Posterior cingulate gyrus (tissue), 11 donors: ENCODE measurements at places on chromosomes 3 and 15.

DNA sequence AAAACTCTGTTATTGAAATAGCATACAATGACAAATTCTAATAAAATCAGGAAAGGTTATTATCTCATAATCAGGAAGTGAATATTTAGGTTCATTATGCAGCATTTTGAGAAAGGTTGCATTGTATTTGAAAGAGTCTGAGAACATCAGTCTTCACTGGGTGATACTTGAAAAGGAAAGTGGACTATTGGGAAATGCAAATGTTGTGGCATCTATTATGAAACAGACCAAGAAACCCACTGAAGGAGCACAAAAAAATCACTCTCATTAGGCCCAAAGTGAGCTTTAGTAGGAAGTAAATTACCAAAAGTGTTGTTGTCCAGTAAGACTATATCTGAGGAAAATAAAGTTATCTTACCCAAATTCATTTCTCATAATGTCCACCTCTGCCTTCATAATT is 90.8 kb downstream of the ZPLD1 start:
- DNase-seq = no peak

GRCh38 chr15:51315726-51316125 is 22.7 kb downstream of the CYP19A1 start:
- no peak for DNase-seq

DNA sequence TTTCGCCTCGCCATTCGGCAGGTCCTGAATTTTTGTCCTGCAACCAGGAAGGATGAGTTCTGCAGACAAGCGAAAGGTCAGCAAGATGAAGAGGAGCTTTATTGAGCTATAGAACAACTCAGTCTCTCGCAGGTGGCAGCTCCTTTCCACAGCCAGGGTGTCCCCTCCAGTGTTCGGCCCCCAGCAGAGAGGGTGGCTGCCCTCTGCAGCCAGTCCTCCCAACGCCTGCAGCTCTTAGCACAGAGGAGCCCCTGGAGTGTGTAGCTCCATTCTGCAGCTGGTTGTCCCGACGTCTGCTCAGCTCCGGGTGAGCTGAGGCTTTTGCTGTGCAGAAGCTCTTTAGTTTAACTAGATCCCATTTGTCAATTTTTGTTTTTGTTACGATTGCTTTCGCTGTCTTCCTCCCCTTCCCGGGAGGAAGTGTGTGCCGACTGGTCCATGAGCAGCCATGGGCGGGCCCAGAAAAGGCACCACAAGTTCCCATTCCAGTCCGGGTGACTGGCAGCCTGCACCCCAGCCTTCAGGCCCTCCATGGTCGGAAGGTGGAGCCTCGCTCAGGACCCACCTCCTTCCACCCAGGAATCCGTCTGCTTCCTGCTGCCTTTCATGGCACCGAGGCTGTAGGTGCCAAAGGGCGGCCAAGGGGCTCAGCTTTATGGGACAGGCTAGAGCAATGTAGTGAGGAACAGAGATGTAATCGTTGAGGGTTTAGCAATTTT is 497.8 kb upstream of the CNTN4 start:
- peak; percentile 60 for DNase-seq

DNA sequence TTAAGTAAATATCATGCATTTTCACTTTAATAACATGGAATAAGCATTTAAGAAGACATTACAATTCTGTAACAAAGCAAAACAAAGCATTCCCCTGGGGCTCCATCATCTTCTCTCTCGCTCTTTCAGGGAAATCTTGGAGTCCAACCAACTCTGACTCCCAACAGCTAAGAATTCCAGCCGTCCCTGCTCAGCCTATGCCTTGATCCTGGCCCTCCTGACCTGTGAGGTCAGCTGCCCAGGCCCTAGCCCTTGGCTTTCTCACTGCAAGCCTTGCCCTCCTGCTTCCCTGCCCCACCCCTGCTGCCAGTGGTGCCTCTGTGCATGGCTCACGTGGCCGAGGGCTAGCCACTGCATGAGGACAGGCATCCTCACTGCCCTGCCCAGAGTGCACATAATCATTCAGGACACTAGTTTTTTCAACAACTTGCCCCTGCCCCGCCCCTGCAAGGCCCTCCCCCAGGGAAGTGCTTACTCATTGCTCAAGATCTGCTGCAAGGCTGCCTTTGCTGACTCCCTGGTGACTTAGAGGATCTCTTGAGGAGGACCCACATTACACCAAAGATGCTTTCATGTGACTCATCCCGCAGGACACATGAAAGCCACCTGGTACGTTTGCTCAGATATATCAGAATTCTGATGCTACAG is 37.6 kb downstream of the MTMR10 start:
- no peak for DNase-seq

DNA sequence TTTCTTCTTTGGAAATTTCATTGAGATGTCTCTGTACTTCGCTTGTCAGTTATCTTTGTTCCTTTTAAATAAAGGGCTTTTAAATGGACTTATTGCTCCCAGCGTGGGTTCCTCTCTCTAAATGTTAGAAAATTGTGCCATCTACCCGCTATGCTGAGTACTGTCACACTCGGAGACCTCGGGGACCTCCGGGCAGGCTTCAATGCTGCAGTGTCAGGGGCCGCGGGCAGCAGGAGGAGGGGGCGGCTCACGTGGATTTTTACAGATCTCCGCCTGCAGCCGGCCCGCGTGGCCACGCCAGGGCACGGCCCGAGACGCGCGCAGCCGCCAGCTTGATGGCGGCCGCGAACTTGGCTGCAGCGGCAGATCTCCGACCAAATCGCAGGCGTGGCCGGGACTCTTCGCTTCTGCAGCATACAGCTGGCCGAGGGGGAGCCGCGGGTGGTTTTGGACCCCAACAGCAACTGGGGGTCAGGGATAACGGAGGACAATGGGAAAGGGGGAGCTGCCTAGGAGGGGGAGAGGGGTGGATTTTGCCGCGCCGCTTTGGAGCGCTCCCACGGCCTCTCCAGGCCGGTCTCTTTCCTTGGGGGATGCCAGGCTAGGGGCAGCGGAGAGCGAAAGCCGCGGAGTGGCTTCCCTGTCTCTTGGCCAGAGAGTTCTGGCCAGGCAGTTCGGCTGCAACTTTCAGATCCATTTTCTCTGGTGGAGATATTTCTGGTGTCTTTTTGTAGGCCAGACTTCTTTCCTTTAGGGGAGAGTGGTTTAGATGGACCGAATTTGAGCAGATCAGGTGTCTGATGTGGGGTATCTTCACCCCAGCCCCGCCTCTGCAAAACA is 15.3 kb downstream of the NR2F2 start:
- peak; percentile 88 for DNase-seq

DNA sequence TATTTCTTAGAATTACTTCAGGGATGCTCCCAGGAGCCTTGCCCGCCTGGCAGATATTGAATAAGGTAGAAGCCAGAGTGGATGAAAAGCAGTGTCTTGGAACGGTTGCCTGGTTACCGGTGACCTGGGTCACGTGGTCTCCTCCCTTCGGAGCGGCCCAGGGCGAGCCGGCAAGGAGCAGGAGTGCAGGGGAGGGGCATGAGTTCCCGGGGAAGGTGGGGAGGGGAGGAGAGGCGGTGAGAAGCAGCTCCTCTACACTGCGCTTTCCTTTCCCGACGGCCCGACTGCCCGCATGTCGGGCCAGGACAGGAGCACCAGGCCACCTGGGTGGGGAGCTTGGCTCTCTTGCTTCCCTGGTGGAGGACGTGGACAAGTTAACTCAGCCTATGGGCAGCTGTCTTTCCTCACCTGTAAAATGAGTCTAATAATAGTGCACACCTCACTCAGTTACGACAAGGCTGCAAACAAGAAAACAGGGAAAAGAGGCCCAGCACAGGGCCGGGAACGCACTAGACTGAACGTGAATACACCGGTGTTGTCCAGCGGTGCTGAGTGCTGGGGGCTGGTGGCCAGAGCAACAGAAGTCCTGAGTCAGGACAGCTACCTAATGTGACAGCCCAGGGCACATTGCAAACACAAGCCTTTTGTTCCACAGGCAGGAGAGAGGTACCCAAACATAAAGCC is 198.3 kb downstream of the ADAMTS9 start:
- DNase-seq = peak; percentile 79

- DNase-seq = no peak
Observed at GRCh38 chr3:125316949-125317348, 58.2 kb downstream of the ZNF148 start.

DNA sequence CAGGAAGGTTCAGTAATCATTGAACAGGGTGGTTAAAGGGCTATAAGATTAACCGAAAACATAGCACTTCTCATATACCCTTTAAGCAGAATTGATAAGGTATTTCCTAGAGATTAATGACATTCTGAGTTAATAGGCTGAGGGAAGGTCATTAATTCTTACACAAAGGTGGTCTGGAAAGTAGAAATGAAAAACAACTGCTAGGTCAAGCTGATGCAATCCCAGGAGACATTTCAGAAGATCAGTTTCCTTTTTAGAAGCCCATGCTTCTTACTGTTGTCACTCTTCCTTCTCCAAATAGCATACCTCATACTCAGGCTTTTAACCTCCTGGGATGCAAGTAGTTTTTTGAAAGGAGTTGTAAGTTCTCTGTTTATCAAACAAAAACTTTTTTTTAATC is 8.8 kb downstream of the FILIP1L start:
- DNase-seq = no peak

GRCh38 chr3:187315872-187316271 is 24.3 kb upstream of the MASP1 start:
- no peak for DNase-seq

DNA sequence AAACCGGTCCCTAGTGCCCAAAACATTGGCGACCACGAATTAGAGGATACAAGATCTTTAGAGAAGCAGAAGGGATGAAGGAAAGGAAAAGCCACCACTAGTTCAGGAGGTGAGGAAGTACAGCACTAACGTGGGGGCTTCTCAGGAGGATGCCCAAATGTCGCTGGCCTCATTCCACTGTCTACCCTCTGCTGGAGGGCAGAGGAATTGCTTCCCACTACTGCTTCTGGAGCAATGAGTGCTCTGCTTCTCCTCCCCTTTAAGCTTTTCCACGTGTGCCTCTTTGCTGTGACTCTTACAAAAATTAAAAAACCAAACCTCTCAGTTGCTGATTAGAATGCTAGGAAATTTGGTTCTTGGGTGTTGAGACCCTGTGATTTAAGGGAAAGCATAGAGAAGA is 281.3 kb downstream of the CLSTN2 start:
- no peak for DNase-seq

DNA sequence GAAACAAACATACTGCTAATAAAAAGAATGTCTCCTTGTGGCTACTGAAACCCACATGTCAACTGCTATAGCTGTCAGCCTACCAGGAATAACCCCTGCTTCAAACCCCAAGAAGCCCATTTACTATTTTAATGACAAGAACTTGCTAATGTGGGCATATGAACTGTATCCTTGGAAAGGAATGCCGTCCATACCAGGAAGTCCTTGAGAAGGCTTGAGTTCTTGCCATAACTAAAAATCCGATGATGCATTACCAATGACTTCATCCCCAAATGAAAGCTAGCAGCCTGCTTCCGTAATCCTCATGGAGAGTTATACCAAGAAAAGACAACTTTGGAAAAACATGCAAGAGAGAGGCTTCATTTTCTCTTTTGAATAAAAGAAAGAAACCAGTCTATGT is 34.8 kb downstream of the MINDY4B start:
- DNase-seq = no peak

GRCh38 chr3:192281207-192281880 is 446.0 kb downstream of the FGF12 start:
- DNase-seq = no peak

DNA sequence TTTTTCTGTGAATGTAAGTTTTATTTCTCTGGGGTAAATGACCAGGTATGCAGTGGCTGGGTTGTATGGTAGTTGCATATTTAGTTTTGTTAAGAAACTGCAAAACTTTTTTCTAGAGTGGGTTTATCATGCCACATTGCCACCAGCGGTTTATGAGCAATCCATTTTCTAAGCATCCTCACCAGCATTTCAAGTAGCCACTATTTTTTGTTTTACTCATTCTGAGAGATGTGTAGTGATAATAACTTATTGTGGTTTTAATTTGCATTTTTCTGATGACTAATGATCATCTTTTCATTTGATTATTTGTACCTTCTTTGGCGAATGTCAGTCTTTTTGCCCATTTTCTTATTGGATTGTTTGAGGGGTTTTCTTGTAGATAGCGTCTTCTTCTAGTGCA is 56.2 kb downstream of the SPRED1 start:
- DNase-seq = no peak

DNA sequence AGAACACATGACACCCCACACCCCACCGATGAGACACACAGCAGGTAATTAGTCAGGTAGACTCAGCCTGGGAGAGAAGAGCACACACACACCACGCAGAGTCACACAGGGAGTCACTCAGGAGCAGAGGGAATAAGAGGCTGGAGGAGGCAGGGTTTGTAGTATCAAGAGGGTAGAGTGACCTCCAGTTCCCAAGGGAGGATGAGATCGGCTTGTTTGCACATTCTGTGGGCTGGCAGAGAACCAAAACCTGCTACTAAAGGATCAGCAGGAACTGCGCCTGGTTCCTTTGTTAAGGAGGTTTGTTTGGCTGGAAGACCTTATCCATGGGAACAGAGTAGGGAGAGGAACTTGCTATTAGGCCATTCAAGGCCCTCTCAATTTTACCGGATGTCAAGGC is 281.4 kb upstream of the SLCO3A1 start:
- no peak for DNase-seq

GRCh38 chr15:57609805-57610529 is 18.3 kb downstream of the MYZAP start:
- DNase-seq = no peak
